H54 (cell line): ENCODE measurements at places on chromosomes 13 and 19.
A peak's percentile ranks its signal among the peaks of the same experiment; 100 is the strongest.

DNA sequence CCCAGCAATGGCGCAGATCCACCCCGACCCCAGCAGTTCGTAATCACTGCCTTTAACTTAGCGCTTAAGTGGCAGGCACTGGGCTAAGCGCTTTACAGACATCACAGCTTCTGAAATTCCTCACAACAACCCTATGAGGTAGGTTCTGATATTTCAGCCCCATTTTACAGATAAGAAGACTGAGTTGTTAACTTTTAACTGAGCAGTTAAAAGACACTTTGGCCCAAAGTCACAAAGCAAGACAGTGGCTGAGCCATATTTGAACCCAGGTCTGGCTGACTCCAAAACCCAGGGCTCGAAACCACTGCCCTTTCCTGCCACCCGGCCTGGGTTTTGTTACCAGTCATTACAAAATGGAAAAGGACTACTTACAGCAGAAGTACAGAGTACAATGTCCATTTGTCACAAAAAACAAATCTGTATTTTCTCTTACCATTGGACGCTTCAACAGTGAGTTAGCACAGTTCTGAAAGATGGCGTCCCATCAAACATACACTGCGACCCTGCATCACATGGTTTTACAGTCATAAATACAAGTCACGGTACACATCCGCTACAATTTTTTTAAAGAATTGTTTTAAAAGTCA lies 8.5 kb downstream of the HNRNPL start:
- no peak for DNase-seq

GRCh38 chr13:110306340-110306959 lies 507 bp downstream of the COL4A1 start:
- no peak for DNase-seq

- DNase-seq = no peak
Measured at GRCh38 chr13:50712456-50712855, 131.0 kb downstream of the DLEU7 start.

DNA sequence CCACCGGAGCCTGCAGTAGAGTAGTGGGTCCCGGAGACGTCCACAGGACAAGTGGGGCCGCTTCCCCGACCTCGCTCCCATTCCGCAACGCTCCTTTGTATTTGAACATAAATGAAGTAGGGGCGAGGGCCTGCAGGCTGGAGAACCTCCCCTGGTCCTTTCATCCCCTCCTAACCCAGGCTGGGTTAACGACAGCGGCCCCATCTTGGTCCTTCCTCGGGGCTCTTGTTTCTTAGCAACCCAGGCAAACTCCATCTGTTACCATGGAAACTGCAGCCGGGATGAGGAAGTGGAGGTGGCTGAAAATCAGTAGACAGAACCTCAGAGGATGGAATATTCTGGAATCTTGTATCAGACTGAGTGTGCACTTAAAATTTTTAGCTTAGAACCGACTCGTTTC lies 132.6 kb upstream of the USP29 start:
- no peak for DNase-seq

- DNase-seq = no peak
Measured at GRCh38 chr19:36113894-36114720, 568 bp downstream of the POLR2I start.

DNA sequence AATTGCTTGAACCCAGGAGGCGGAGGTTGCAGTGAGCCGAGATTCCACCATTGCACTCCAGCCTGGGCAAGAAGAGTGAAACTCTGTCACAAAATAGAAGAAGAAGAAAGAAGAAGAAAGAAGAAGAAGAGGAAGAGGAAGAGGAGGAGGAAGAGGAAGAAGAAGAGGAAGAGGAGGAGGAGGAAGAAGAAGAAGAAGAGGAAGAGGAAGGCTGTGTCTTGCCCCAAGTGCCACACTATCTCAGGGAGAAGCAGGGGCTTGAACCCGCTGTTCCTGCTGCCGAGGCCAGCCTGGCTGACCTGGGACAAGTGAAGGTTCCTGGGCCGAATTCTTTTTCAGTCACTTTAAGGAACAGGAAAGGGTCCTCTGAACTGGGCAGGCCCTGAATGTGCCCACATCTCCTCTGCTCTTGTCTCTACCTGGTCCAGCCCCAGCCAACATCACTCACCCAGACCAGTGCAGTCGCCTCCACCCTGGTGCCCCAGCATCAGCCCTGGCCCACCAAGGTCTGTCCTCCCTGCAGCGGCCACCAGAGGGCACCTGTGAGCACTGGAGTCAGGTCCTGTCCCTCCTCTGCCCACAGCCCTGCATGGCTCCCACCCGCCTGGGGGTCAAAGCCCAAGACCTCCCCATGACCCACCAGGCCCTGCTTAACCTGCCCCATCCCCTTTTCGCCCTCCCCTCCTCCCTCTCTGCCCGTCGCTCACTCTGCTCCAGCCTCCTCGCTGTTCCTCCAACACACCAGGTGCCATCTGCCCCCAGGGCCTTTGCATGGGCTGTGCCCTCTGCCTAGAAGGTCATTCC lies 20.0 kb downstream of the TICAM1 start:
- DNase-seq = peak; percentile 53

DNA sequence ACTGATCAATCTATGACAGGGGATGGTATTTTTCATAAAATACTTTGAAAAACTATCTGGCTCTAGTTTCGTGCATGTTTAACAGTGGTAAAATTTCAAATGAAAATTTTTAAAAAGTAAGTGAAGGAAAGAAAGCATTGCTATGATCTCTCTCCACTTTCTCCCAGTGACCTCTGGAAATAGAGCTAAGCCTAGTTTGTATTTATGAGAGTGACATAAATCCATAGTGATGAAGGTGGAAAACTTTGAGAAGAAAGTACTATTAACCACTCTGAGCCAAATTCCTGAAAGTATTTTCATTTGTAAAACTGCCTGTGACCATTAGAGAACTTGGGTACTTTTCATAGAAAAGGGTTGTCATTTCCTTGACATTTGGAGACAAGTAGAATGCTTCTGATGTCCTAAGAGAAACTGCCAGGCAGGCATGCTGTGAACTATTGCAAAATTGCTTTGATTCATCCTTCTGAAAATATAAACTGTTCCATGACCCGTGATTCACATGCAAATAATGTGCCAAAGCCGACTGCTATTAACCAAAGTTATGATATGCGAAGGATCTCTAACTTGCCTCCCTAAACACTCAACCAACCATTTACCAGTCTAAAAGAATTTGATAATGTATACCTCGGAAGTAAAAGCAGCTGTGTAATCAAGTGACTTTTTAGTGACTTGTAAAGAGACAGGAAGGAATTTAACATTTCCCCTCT lies 133.2 kb downstream of the VWA8 start:
- peak; percentile 7 for DNase-seq

DNA sequence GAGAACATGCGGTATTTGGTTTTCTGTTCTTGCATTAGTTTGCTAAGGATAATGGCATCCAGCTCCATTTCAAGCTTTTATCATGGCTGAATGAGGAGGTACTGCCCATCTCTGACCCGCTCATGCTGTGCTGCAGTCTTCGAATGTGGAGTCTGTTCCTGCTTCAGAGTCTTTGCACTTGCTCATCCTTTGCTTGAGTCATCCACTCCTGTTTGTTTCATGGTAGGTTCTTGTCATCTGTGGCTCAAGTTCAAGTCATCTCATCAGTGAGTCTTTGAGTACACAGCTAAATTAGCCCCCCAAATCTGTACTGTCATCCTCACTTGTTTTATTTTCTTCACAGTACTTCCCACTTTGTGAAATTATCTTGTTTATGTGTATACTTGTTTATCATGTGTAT lies 5.4 kb downstream of the UCHL3 start:
- DNase-seq = no peak

- DNase-seq = no peak
Measured at GRCh38 chr19:18762125-18763023, 28.7 kb downstream of the COMP start.
